ENCODE measurements at places on chromosomes 2 and 18.

GRCh38 chr18:697800-698199, 14.6 kb downstream of the ENOSF1 start:
- DNase-seq, result no peak

GRCh38 chr2:190459881-190460280, 51.7 kb downstream of the MFSD6 start:
- DNase-seq, result no peak

DNA sequence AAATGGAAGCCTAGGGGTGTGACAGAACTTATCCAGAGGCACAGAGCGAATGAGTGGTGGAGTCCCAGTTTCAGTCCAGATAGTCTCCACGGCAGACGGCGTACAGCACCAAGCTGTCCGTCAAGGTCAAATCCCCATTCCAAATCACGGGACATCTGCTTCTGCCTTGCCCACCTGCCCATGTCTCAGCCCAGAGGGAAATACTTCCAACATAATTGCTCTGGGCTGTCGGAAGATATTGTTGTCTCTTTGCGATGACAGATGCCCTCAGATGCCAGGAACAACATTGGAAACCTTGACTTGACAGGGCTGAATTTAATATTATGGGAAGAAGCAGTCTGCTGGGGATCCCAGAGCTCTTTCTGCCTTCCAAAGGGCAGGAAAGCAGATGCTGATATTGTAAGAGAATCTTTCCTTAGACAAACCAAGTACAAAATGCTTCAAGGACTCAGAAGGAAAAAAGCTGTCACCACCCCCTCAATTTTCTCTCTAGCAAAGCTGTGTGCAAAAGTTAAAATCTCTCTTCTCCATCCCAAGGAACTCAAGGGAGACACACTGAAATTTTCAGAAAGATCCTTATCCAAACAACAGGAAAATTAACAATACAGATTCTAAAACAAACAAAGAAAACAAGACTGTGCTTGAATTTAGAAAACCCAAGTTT, 364.0 kb downstream of the LRATD1 start:
- no peak for DNase-seq

- no peak for DNase-seq
These were observed 746.1 kb downstream of the LRP1B start for GRCh38 chr2:141384676-141385075.

- DNase-seq, result no peak
These were observed 18.1 kb downstream of the LCLAT1 start for GRCh38 chr2:30465171-30465545.

- no peak for DNase-seq
These were observed 7.5 kb downstream of the LGALSL start for GRCh38 chr2:64461271-64462058.

DNA sequence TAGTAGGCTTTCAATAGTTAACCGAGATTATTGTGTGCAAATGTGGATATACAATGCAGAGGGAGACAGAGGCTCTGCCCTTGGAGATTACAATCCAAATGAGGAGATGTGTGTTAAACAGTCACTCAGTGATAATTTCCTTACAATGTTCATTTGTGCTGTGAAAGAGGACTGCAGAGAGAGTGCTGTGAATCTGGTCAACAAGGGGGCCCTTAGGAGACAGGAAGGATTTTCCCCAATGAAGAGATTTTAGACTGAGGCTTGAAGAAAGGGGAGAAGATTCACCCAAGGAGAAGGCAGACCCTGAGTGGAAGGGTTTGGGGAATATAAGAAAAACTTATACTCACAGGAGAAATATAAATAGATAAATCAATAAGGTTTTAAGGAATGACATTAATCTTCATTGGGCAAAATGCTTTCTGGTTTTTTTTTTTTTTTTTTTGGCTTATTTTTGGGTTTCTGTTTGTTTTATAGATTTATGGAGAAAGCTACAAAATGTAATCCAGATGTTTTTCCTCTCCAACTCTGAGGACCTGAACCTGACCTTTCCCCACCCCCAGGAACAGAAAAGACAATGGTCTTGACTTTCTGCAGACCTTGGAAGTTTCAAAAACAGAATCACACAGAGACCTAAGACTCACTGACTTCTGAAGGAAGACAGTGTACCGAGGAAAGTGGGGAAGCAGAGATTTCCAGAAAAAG, 151.3 kb upstream of the SERPINE2 start:
- no peak for DNase-seq

DNA sequence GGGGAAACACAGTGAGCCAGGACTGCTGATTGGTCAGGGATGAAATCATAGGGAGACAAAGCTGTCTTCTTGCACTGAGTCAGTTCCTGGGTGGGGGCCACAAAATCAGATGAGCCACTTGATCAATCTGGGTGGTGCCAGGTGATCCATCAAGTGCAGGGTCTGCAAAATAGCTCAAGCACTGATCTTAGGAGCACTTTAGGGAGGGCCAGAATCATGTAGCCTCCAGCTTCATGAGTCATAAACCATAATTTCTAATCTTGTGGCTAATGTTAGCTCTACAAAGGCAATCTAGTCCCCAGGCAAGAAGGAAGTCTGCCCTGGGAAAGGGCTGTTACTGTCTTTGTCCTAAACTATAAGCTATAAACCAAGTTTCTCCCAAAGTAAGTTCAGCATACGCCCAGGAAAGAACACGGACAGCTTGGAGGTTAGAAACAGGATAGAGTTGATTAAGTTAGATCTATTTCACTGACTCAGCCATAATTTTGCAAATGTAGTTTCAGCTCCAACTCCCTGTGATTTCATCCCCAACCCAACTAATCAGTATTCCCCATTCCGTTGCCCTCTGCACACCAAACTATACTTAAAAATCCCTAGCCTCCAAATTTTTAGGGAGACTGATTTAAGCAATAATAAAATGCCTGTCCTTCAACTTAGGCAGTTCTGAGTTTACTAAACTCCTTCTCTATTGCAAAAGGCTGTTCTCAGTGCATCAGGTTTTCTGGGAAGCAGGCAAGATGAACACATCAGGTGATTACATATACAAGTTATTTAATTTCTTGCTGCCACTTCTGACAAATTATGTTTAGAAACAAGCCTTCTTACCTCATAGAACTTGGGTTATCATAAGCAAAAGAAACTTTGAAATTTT, 226.9 kb upstream of the SPOPL start:
- no peak for DNase-seq

DNA sequence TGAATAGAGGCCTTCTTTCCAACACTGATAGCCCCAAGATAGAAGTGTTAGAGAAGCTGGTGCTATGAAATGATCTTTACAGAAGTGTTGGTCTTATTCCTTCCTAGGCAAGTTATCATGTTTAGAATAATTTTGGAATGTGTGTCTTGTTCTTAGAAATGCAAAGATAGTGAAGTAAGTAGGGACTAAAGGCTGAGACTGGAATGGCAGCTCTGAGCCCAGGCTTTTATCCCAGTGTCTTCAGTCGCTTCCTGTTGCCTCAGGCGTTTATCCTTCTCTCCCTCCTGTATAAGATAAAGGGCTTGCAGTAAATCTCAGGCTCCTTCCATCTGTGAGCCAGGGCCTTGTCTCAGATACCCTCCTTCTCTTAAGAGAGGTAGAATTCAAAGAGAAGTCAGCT, 218.1 kb downstream of the TPGS2 start:
- no peak for DNase-seq

DNA sequence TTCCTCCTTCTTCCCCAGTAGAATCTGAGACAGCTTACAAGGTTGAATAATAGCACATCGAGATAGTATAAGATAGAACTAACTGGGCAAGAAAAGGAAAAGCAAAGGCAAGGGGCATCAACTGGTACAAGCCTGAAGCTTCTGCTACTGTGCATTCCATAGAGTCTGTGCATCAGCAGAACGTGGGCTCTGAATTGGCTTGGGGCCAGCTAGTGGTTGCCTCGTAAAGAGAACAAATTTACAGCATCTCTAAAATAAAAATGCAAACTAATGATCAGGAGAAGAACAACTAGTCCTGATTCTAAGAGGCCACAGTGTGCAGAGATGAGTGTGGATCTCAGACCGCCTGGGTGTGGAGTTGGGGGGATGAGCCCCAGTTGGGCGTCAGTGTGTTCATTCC, 36.6 kb downstream of the UPP2 start:
- no peak for DNase-seq
